ENCODE measurements at places on chromosomes 3 and 15.

GRCh38 chr3:51568996-51569395, 30.5 kb downstream of the RAD54L2 start:
- no peak for DNase-seq

DNA sequence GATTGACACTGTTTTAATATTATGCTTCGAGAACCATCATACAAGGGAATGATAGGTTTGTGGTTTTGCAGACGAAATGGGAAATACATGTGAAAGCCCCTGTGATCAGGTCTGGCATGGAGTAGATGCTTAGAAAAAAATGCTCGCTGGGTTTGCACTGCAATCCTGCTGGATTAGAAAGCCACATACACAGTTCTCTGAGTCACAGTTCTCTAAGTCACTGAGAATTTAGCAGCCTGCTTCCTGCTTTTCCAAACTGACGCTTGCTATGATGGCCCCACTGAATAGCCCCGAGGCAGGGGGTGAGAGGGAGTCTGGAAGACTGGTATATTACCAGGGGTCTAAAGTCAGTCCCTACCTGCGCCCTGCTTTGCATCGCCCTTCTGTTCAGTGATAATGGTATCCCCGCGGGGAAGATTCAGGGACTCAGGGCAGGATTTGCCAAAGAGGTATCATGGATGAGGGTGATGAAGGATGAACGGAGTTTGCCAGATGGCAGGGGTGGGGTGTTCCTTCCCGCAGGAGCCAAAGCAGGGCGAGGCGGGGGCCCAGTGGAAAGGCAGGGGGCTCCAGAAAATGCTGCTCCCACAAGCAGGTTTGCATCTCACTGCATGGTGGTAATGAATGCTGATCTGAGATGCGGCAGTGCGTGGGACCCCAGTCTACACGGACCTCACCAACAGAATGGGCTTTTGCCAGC, 82.3 kb downstream of the IQSEC1 start:
- no peak for DNase-seq

- DNase-seq: no peak
Measured at GRCh38 chr3:124758851-124759635, 28.8 kb downstream of the UMPS start.

GRCh38 chr15:89971592-89971997, 29.5 kb upstream of the ZNF710 start:
- DNase-seq: no peak

GRCh38 chr3:120147072-120147871, 53.0 kb upstream of the GSK3B start:
- DNase-seq: no peak

- DNase-seq: no peak
Measured at GRCh38 chr3:159232966-159233365, 431.1 kb downstream of the MFSD1 start.

DNA sequence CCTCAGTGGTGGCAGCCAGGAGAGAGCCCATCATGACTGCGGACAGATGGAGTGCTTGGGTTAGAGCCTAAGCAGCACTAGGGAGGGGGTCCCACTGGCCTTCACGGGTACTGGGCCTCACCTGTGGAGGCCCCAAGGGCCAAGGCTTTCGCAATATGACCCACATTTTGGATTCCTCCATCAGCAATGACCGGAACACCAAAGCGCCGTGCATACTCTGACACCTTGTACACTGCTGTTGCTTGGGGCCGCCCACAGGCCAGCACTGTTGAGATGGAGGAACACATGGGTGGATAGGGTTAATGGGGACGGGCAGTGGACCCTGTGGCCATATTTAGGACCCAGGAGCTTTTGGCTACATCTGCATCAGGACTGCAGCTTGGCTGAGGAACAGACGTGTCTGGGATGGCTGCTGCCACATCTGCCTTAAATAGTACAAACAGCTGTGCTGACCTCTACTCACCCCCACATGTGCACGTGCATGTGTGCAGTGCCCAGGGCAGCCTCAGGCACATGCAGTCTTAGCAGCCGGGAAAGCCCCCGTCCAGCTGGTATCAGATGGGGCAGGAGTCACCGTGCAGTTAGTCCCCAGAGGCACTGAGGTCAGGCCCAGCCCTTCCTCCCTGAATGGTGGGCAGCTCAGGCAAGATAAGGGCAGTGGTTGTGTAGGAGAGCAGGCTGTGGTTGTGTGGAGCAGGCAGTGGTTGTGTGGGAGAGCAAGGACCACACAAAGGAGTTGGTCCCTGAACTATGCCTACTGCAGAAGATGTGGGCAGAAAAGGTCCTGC, 3.3 kb downstream of the NDUFAF3 start:
- no peak for DNase-seq

DNA sequence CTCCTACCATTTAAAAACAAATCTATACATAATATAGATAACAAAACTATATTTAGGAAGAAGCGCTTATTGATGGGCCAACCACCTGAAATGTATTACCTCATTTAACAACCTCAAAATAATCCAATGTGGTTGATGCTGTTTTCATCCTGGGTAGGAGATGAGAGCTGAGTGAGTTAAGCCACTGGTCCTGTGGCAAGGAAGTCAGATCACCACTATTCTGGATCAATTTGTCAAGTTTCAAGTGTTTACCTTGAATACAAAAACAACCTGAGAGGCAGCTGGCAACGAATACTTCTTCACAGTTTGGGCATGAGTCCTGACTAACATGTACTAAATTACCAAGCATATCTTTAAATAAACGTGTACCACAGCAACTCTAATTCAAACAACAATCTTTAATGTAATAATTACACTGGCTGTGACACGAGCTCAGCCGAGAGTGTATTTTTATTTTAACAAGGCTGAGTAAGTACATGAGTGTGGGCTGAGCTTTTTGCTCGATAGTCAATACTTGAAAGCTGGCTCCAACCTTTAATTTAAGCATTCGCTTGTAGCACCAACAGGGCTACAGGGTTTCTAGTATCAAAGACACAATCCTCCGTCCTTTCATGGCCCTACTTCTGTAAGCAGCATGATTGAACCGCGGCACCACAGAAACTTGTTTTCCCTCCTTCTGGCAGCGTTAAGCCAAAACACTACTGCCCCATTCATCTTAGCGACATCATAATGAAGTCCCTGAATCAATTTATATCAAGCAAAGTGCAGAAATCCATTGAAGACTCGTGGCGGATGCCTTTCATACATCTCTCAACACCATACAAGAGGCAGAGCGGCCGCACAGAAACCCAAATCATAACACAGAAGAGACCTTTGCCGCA, 93.8 kb upstream of the ICE2 start:
- no peak for DNase-seq

All from stimulated activated CD4-positive, alpha-beta T cell treated with anti-CD3 and anti-CD28 coated beads, Interleukin-12 subunit alpha, Interleukin-12 subunit beta, amount 100 ng/mL, for 24 hours (primary cell).